ENCODE measurements at places on chromosomes 1 and 21.

DNA sequence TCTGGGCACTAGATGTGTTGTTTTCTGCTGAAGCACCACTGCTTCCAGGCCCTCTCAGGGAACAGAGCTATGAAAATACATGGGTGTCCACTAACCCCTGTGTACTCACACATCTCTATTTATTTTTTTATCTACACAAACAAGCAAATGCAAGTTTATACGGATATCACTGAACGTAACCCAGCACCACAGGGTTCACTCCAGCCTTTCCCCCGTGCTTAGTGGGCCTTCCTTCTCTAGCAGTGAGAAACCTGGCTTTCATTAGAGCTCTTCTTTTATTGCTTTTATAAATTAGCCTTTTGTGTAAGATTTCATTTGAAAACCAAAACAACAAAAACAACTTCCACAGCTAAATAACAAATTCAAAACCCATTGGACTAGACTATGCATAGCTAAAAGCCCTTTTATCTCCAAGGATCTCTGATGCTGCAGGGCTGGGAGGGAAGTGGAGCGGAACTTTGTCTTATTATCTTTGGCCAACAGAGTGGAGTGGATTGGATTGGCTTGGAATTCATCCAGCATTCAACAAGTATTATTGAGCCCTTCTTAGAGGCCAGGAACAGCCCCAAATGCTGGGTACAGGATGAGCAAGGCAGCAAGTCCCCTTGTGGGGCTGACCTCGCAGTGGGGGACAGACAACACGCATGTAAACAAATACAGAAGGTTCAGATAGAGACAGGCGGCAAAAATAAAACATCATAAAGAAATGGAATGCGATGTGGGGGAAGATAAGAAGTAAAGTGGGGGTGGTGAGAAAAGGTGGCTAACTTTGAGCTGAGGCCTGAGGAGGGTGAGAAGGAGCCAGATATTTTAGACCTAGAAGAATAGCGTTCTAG is 371.8 kb upstream of the POU3F1 start:
- DNase-seq = no peak

DNA sequence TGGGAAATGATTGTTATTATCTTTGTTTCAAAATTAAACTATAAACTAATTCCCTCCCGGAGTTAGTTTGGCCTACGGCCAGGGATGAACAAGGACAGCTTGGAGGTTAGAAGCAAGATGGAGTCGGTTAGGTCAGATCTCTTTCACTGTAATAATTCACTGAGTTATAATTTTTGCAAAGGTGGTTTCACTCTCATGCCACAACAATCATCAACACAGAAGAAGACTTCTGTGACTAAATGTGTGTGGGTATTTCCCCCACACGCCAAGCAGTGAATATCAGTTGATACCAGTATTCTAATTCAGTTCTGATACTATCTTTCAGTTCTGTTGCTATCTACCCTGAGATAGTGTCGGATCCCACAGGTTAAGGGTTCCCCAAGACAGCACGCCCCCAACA is 215.1 kb downstream of the S1PR1 start:
- no peak for DNase-seq

DNA sequence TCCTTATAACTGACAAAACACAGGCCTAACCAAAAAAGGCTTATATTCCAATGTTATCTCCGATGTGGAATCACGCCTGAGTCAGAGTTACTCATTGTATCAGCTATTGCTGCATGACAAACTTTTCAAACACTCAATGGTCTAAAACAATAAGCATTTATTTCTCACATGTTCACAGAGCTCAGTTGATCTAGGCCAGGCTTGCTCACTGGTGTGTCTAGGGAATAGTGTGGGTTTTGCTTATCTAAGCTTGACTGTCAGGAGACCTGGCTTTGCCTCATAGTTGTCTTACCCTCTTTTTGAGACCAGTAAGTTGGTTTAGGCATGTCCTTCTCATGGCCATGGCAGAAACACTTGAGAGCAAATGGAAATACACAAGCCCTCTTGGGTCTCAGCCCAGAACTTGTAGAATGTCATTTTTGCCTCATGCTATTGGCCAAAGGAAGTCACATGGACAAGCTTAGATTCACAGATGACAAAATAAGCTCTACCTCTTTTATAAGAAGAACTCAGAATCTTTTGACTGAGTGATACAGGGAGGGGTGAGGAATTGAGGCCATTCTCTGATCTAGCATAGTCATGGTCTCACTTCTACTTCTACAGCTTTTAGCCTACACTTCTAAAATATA is 130.8 kb downstream of the HMCN1 start:
- no peak for DNase-seq

GRCh38 chr1:27122652-27123051 is 32.3 kb downstream of the SLC9A1 start:
- DNase-seq = no peak

Data from vagina (tissue), 2 donors.